ENCODE measurements at places on chromosomes 2 and 18. TPM values are rescaled to one million over a fixed set of nuclear protein-coding genes. Genes with fewer than 3 reads are reported as not detected.

The ZNF892 gene
- 3.5 TPM for total RNA-seq

GRCh38 chr18:25898965-25899364 lies 191.4 kb downstream of the SS18 start:
- DNase-seq, result peak; percentile 2

GRCh38 chr2:18932853-18933252 lies 343.5 kb upstream of the NT5C1B start:
- DNase-seq, result no peak

DNA sequence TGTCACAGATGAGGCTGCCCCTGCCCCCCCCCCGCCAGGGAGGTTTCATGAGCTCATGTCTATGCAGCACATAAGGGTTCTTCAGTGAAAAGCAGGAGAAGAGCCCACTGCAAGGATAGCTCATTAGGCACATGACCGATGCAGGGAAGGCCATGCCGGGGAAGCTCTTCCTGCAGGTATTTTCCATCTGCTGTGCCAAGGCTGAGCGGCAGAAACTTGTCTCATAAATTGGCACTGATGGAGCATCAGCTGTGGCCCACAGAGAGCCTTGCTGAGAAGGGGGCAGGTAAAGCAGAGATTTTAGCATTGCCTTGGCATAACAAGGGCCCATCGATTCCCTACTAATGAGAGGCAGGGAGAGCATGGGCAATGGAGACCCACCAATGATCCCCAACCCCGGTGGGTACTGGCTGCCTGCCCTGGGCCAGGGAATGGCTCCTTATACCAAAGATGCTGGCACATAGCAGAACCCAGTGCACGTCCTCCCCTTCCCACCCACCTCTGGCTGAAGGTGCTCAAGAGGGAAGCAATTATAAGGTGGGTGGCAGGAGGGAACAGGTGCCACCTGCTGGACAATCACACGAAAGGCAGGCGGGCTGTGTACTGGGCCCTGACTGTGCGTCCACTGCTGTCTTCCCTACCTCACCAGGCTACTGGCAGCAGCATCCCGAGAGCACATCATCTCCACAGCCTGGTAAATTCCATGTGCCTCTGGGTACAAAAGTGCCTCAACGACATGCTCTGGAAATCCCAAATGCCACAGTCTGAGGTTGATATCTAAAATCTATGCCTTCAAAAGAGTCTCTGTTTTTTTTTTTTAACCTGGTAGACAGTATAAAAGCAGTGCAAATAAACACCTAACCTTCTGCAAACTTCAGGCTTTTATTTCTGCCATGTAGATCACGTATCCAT lies 41.4 kb downstream of the STEAP3 start:
- DNase-seq, result peak; percentile 81

The KCNG3 gene
- total RNA-seq, result not detected

DNA sequence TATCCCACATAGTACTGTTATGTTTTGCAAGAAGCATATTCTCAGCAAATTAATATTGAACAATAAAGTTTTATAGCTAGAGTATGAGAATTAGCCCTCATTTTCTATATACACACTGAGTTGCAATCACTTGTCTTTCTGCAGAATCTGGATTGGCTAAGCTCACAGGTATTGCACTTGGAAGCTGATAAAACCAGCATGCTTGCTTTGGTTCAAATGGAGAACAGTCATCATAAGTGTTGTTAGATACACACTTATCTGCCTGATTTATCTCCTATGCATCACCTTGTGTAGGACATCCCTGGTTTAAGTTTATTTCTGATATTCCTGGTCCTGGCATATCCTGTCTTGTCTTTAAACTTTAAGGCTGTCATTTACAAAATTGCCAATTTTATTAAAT lies 38.0 kb upstream of the CYP20A1 start:
- no peak for DNase-seq

The LAMA1 gene
- total RNA-seq, result not detected

The IL1R1 gene
- not detected for total RNA-seq

The RESP18 gene
- not detected for total RNA-seq

GRCh38 chr18:47995654-47996053 lies 65.2 kb upstream of the SMAD2 start:
- DNase-seq, result no peak

DNA sequence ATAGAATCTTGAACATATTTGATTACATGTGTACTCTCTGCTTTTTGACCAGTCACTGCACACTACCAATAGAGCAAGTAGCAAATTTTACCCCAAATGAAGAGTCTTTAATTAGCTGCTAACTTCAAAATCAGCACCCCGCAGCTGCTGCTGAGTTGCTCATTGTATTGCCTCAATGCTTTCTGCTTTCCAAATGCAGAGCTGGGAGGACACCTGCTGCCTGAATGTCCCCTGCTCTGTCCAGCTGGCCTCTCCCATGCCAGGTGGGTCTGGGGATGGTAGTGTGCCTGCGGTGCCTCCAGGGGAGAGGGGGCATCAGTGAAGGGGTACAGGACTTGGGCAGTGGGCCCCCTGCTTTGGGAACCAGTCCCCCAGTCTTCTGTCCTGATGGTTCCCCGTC lies 184.8 kb downstream of the PRKCE start:
- peak; percentile 94 for DNase-seq

The RAD51AP2 gene
- total RNA-seq, result not detected

- no peak for DNase-seq
Measured at GRCh38 chr18:29465526-29465925, 1288.6 kb upstream of the CDH2 start.

- DNase-seq, result peak; percentile 66
Measured at GRCh38 chr2:225008935-225009334, 33.3 kb downstream of the DOCK10 start.

GRCh38 chr18:55432307-55433040 lies 155.5 kb downstream of the TCF4 start:
- peak; percentile 51 for DNase-seq

- peak; percentile 87 for DNase-seq
Measured at GRCh38 chr2:41414486-41415230, 633.2 kb upstream of the PKDCC start.

GRCh38 chr18:36672437-36673344 lies 156.1 kb downstream of the TPGS2 start:
- DNase-seq, result peak; percentile 86

DNA sequence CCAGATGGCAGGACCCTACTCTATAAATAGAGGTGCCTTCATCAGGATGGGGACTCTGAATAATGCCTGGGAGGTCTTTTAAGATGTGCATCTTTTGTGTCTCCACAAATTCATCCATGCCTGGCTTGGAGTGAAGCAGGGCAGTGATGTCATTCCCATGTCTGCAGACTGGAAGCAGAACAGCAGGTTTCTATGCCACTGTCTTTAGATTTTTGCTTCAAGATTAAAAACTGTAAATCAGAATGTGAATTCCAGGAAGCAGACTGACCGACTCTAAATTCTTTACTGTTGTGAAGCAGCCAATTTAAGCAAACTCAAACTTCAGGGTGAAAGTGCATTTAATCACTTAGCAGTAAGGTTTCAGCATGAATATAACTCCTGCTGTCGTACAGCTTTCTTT lies 159.3 kb downstream of the SCG2 start:
- no peak for DNase-seq

- DNase-seq, result no peak
Measured at GRCh38 chr2:201926067-201926466, 107.6 kb upstream of the FZD7 start.

- no peak for DNase-seq
Measured at GRCh38 chr18:52060607-52061304, 279.2 kb upstream of the DCC start.

- DNase-seq, result no peak
Measured at GRCh38 chr2:200041639-200042038, 86.3 kb downstream of the MAIP1 start.

DNA sequence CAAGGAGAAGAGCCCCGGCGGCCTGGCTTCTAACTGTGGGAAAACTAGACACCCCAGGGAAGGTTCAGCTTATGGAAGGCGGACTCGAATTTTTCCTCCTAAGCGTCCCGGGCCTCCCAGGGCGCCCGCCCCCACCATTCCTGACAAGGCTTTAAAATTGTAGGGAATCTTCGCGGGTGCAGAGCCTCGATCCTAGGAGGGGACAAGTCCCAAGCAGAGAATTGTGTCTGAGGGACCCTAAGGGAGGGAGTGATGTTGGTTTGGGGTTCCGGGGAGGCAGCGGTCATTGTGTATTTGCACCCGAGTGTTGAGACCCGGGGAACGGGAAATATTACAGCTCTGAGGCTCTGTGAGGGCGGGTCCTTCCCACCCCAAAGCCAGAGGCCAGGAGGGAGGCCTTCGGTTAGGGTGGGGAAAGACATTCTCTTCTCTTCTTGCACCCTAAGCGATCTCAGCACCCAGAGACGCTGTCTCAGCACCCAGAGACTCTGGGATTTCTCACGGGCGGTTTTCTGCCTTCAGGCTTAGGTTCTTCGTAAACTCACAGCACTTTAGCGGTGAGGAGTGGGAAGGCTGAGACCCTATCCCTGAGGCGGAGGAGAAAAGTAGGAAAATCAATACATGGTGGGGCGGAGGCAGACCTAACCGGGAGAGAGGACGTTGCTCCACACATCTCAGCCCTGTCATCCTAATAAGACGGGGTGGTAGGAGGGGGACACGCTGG lies 7.6 kb downstream of the OSR1 start:
- no peak for DNase-seq

GRCh38 chr18:76480913-76481312 lies 14.1 kb downstream of the ZNF516 start:
- DNase-seq, result no peak

The MSTN gene
- 0.22 TPM for total RNA-seq

DNA sequence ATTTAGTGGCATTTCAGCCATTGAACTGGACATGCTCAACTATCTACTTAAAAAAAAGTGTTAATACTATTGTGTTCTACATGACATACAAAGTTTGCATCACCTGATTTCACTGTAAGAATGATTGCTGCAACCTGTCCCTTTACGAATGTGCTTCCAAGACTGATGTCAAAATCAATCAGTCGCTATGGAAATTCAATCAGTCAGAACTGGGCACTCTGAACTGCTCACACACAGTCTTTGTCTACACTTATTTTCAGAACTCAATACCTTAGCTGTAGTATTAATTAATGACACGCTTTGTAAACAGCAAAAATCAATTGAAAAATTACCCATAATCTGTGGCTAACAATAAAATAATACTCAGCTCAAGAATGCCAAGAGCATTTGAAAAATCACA lies 70.3 kb upstream of the KLHL29 start:
- no peak for DNase-seq

The CFAP65 gene
- 0.11 TPM for total RNA-seq

- no peak for DNase-seq
Measured at GRCh38 chr2:37448342-37449120, 104.1 kb downstream of the QPCT start.

- no peak for DNase-seq
Measured at GRCh38 chr18:8375249-8375648, 234.0 kb upstream of the RAB12 start.

GRCh38 chr2:120436885-120437603 lies 91.1 kb downstream of the INHBB start:
- DNase-seq, result peak; percentile 84

The SNORC gene
- total RNA-seq, result 1.9 TPM

DNA sequence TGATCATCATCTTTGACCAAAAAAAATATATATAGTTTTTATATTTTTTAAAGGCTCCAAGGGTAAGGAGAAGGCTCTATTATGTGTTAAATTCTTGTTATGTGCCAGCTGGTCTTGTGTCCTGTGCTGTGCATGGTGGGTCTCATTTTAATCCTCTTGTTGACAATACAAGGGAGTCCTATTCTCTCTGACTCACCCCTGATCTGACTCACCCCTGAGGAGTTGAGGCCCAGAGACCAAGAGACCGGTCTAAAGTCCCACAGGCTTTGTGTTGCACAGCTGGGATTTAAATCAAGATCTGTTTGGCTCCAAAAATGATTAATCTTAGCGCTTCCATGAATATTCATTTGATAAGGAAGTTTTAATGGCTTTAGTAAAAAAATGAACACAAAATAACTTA lies 25.7 kb downstream of the MC2R start:
- no peak for DNase-seq

GRCh38 chr2:118737684-118738083 lies 109.8 kb downstream of the EN1 start:
- no peak for DNase-seq

The ASB18 gene
- total RNA-seq, result not detected

DNA sequence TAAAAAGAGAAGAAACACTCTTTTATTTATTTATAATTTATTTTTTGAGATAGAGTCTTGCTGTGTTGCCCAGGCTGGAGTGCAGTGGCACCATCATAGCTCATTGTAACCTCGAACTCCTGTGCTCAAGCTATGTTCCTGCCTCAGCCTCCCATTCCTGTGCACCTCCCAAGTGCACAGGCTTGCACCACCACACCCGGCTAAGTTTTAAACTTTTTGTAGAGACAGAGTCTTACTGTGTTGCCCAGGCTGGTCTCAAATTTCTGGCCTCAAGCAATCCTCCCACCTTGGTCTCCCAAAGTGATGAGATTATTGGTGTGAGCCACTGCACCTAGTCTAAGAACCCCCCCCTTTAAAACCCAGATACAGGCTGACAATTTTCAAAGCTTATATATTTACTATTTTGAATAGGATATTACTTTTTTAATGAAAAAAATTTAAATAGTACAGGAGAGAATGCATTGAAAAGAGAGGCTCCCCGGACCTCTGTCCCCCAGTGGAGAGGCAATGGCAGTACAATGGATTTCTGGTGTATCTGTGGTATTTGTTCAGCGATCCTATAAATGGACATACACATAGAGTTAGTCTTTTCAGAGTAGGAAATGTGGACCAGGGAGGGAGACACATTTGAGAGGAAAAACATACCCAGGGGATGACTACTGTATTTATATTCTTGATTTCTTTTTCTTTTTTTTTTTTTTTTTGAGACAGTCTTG lies 48.1 kb upstream of the CNOT11 start:
- DNase-seq, result no peak

DNA sequence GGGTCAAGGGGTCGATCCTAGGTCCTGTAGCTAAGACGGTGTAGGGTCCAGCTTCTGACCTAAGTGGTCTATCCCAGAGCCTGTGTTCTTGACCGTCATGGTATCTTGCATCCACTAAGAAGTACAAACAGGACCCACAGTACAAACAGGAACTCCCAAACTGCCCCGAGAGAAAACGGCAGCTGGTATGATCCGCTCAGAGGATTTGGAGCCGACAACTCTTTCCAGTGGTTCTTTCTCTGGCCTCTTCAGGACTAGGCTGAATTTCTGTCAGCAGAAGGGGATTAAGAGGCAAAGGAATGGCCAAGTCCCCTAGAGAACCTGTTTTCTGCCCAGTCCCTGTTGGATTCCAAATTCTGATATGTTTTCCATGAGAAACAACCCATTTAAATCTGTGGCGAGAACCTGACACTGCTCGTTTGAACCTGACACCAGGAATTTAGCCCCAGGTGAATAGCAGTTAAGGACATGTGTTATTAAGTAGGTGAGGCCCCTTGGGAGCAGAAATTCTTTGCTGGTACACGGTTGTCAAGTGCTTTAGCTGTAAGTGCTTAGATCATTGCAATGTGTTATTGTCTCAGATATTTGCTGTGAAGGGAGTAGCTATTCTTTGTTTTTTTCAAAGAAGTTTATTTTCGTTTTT lies 50.5 kb upstream of the TXNDC2 start:
- DNase-seq, result no peak

- DNase-seq, result no peak
Measured at GRCh38 chr2:218357236-218358177, 850 bp downstream of the CATIP start.

The FMNL2 gene
- 2.8 TPM for total RNA-seq

- DNase-seq, result no peak
Measured at GRCh38 chr2:133674066-133674432, 105.8 kb upstream of the NCKAP5 start.
